ENCODE measurements at places on chromosomes 3 and 15.

- no peak for DNase-seq
Observed at GRCh38 chr3:123419181-123419849, 29.6 kb downstream of the ADCY5 start.

DNA sequence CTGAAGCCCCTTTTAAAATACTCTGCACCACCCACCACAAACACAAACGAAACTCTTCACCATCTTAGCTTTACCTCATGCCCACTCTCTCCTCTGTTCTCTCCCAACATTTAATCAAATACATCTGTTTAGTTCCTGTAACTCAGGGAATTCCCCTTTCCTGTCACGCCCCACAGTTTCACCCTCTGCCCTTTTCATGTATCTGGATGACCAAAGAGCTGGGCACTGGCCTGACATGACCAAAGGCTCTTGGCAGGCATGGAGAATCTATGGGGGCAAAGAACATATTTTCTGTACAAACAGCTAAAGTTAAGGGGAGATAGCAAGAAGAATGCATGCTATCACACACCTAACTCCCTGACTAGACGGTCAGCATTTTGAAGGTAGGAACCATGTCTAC lies 270.0 kb downstream of the TBL1XR1 start:
- no peak for DNase-seq

DNA sequence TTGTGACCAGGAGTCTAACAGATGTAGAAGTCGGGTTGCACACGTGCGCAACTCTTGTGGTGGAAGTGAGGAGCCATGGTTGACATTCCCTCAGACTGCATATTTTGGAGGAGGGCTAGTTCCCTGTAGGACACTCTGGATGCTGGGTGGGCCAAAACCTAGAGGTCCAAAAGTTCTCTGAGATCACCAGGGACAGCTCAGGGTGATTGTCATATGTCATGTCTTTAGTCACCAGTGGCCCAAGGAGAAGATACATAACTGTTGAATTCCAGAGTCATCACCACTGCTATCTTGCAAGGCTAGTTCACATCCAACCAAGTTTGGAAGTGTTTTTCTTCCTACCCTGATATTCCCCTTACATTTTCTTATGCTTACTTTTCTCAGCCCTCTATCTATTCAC lies 95.2 kb upstream of the C3orf80 start:
- DNase-seq, result no peak

GRCh38 chr15:73750951-73751350 lies 2.2 kb downstream of the INSYN1 start:
- DNase-seq, result no peak

GRCh38 chr3:104642827-104643226 lies 723.9 kb upstream of the ALCAM start:
- DNase-seq, result no peak

DNA sequence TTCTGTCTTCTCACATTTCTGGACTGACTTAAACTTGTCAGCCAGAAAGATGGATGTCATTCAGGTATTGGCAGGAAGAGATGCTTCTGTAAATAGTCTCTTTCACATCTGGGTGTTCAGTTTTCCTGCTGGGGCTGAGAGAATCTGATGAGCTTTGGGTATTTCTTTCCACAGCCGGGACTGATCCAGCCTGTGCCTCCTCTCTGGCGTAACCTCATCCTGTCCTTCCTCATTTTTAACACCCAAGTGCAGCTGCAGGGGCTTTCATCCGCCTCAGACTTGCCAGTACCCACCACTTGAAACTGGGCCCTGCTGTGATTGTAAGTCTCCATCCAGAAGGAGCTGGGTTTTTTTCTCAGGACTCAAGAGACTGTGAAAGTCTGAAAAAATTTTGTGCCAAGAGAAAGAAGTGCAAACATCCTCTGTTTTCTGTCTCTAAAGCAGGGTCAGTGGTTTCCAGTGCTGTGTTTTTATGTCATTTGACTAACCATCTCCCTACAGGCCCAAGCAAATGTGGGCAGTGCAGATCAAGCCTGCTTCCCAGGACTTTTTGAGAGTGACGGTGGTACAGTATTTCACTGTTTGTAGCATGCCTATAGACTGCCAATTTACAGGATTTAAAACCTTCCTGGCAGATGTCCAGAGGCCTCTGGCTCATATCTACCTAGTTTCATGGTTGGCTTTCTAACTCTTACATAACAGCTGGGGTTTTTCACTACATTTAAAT lies 342.7 kb downstream of the PTPRG start:
- no peak for DNase-seq

DNA sequence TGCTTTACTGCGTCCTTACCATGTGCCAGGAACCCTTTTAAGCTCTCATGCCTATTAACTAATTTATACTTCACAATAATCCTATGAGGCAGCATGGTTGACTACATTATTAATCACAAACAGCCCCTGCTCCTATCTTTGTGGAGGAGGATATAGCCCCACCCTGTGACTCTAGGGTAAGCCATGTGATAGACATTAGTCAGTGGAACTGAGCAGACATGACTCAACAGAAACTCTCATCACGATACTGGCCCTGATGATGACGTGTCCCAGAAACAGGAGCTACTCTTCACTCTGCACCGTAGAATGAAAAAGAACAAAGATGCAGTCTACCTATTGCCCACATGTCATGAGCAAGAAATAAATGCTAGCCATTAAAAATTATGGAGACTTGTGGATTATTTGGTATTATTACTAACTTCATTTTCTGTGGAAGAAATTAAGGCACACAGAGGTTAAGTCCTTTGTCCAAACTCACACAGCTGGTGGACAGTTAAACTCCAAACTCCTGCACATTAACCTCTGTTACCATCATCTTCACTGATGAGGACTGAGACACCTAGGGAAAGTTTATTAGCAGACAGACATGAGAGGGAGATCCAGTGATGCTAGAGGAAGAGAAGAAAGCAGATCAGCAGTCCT lies 51.2 kb downstream of the CFAP20DC start:
- DNase-seq, result peak; percentile 81

GRCh38 chr15:46089467-46089935 lies 454.7 kb downstream of the SQOR start:
- DNase-seq, result no peak

GRCh38 chr15:59887211-59887610 lies 116.9 kb upstream of the FOXB1 start:
- no peak for DNase-seq

GRCh38 chr3:150544041-150544440 lies 2.3 kb downstream of the SERP1 start:
- DNase-seq, result no peak

- no peak for DNase-seq
Observed at GRCh38 chr3:54670201-54671000, 257.5 kb downstream of the LRTM1 start.

- no peak for DNase-seq
Observed at GRCh38 chr15:75661100-75661755, 13.5 kb downstream of the SNX33 start.

DNA sequence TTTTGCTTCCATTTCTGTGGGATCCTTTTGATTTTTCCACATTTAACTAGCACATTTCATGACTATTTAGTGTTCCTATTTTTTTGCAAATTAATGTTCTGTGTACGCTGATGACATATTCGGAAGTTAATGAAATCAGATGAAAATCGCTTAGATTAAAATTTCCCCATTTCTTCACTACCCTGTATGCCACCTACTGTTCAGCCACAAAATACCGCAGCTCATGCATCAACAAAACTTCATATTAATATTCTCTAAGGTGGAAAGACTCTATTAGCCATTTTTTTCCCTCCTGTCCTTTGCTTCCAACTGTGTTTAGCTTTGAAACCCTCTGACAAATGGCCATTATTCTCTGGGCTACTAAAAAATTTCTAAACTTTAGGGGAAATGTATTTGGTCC lies 300.6 kb downstream of the MECOM start:
- DNase-seq, result no peak

DNA sequence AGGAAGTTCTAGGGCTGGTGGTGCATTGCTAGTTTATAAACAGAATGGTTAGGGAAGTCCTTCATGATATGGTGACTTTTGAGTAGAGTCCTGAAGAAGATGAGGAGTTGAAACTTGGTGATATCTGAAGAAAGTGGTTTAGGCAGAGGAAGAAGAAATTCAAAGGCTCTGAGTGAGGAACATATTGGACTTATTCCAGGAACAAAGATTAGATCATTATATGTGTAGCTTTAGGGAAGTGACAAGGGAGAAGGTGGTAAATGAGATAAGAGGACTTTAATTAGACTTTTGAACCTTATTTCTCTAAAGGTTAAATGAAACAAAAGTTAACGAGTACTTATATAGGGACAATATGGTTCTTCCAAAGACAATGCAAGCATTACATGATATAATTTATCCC lies 286.7 kb downstream of the DOCK3 start:
- DNase-seq, result no peak

- no peak for DNase-seq
Observed at GRCh38 chr3:170766253-170766652, 103.7 kb downstream of the RPL22L1 start.

GRCh38 chr15:62020576-62021160 lies 39.6 kb downstream of the VPS13C start:
- no peak for DNase-seq

DNA sequence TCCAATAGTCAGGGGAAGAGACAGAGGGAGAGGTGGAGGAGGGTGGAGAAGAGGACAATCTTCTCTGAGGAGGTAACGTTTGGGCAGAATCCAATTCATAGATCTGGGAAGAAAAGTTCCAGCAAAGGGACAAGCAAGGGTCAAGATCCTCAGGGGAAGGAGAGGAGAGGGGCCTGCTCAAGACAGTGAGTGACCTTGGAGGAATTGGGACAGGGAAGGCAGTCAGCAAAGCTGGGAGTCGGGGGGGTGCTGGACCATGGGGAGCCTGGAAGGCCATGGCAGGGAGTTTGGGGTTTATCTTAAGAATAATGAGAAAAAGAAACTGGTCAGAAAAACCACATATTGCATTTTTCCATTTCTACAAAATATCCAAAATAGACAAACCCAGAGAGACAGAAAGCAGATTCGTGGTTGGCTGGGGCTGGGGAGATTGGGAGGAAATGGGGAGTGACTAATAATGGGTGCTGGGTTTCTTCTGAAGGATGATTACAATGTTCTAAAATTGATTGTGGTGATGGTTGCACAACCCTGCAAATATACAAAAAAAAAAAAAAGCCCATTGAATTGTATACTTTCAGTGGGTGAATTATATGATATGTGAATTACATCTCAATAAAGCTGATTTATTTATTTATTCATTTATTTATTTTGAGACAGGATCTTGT lies 19.6 kb upstream of the SRP14 start:
- no peak for DNase-seq

GRCh38 chr15:101702077-101702476 lies 22.2 kb downstream of the TARS3 start:
- no peak for DNase-seq

DNA sequence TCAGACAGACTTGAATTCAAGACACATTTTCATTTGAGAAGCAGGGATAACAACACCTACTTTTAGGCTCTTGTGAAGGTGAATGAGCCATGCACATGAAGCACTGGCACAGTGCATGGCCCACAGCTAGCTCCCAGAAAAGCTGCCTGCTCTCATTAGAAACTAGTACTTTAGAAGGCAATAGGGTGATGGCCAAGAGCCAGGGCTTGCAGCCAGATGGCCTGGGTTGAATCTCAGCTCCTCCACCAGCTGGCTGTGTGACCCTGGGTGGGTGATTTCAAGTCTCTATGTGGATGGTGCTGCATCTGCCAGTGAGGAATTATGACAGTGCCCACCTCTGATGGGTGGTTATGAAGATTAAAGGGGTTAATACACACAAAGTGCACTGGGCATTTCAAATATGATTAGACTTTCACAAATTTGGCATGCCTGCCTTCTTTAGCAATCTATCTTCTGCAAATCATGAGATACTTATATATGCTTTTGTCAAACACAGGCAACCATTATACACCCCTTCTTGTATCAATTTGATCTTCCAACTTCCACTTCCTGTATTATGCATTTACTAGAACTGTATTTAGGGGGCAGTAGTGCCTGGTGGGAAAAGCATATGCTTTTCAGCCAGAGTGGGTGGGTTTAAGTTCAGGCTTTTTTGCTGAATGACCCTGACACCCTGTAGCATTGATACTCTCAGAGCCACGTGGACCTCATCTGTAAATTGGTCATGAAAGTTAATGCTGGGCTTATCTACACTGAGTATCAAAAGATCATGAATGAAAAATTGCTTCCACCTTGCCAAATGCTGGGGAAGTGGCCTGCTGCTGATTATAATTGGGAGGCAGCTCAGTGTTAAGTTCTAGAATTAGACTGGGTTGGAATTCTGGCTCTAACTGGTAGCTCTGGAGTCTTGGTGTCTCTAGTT lies 34.7 kb upstream of the RBP1 start:
- DNase-seq, result no peak

- DNase-seq, result no peak
Observed at GRCh38 chr15:101264011-101264410, 12.2 kb upstream of the CHSY1 start.

DNA sequence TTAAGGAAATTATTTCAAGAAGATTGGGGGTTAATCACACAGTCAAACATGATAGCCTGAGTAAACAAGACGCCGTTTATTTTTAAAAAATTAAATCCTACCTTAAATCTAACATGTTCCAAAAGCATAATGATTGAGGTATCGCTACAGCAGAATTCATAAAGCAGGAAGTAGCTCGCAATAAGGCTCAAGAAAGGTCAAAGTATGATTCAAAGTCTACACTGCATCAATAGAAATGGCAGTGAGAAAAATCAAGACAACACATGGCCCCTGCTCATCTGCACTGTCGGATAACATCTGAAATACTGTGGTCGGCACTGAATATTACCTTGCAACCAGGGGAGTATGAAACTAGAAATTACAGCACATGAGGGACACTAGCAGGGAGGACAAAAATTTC lies 93.2 kb downstream of the SMARCC1 start:
- DNase-seq, result no peak

GRCh38 chr3:64445109-64445943 lies 220.1 kb upstream of the PRICKLE2 start:
- DNase-seq, result no peak

DNA sequence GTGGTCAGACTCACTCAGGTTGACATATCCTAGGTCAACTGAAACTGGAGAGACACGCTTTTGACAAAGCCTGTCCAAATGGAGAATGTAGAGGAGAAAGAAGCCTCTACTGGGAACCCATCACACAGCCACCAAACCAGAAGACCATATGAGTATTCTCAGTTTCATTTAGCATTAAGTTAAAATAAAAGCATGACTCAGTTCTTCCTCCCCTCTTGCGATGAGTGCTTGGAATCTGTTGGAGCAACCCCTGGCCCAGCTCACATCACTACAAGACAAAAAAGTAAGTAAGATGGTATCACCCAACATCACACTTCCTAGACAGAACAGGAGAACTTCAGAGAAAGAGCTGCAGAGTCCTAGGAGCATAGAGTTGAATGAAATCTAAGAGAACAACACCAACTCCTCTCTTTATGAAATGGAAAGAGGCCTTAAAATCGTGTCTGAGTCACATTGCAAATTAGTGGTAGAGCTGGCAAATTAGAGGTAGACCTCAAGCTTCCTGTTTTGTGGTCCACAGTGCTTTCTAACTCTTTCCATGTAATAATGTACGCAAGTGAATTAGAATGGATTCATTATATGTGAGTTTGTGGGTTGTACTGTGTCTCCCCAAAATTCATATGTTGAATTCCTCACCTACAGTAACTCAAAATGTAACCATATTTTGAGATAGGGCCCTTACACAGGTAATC lies 51.2 kb downstream of the FGF12 start:
- no peak for DNase-seq

Data from SW 1271 (cell line).